ENCODE measurements at places on chromosomes 11 and 22.

DNA sequence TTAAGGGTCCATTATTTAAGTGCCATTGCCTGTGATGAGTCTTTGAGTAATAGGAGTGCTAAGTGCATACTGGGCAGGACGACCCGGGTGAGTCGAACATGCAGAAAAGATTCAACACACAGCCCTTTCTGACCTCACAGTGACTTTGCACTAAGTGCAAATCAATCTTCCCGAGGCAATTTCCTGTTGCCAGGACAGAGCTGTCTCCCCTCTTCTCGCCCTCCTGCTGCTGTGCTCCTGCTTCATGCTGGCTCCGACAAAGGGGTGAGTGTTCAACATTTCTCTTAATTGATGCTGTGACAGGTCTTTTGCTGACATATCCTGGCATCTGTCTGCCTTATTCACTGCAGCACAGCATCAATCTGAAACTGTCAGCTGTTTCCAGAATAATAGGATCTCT, 42.0 kb downstream of the MCHR1 start:
- DNase-seq: no peak

GRCh38 chr11:15471895-15472799, 357.4 kb downstream of the INSC start:
- DNase-seq: no peak

GRCh38 chr11:126113515-126113957, 50.9 kb upstream of the CDON start:
- DNase-seq: no peak

GRCh38 chr22:45332001-45332400, 22.3 kb downstream of the FAM118A start:
- DNase-seq: no peak

GRCh38 chr22:37675930-37676735, 697 bp downstream of the LGALS1 start:
- DNase-seq: no peak

DNA sequence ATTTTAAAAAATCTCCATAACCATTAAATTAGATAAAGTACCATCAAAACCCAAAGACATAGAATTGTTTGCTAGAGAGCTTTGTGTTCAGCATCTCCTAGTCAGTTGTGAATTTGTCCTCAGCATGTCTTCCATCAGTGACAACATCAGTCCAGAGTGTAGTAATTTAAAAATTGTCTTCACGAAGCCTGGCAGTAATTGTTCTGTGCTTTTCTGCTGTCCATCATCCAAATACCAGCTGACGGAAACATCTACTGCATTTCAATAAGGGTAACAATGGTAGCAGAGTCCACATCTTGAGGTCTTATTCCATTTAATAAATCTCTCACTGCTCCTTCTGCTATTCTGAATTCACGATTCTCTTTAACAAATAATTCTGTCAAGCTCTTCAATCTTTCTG, 121.5 kb downstream of the ATXN10 start:
- no peak for DNase-seq
